Osteocyte (in vitro differentiated cells): ENCODE measurements at places on chromosomes 11 and 22. TPM values are rescaled to one million over a fixed set of nuclear protein-coding genes. Genes with fewer than 3 reads are reported as not detected.

GRCh38 chr11:19437760-19438159 lies 197.0 kb upstream of the E2F8 start:
- DNase-seq = no peak

- DNase-seq = no peak
Observed at GRCh38 chr11:94185416-94186084, 56.9 kb downstream of the PANX1 start.

- DNase-seq = no peak
Observed at GRCh38 chr22:36347094-36347493, 40.7 kb downstream of the MYH9 start.

GRCh38 chr22:46929046-46929709 lies 166.7 kb downstream of the TBC1D22A start:
- no peak for DNase-seq

DNA sequence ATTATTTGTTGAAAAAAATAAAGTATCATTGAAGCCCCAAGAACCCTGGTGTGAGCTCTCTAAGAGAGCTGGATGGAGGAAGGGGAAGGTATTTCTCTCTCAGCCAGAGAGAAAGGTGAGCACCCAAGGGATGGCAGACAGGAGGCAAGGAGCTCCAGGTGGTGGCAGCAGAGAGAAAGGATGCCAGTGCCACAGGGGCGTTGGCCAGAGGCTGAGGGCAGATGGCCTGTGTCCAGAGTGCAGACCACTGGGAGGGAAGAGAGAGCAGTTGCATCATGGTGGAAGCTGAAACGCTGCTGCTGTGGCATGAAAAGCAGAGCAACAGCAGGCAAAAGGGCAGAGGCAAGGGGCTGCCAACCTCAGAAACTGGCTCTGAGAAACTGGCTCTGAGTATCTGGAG lies 8.5 kb downstream of the SPON1 start:
- no peak for DNase-seq

GRCh38 chr11:59814021-59814420 lies 3.4 kb upstream of the MRPL16 start:
- DNase-seq = no peak

DNA sequence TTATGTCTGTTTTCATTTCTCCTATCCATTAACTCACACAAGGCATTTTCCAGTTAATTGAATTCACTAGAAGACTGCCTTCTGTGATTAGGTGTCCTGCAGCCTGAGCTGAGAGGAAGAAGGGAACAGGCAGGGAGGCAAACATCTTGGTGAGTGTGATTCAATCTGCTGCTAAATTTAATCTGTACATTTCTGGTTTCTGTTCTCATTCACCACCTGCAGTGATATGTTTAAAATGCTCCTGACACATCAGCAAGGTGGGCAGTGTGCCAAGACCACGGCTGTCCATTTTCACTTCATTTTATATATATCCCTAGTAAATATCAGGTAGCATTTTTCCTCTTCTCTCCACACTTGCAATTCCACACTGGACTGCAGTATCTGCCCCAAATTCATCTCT lies 416.5 kb downstream of the TMEM135 start:
- no peak for DNase-seq

- DNase-seq = peak; percentile 81
Observed at GRCh38 chr22:48884324-48884723, 943.3 kb downstream of the BRD1 start.

- no peak for DNase-seq
Observed at GRCh38 chr22:37604875-37605274, 3.8 kb upstream of the GGA1 start.

DNA sequence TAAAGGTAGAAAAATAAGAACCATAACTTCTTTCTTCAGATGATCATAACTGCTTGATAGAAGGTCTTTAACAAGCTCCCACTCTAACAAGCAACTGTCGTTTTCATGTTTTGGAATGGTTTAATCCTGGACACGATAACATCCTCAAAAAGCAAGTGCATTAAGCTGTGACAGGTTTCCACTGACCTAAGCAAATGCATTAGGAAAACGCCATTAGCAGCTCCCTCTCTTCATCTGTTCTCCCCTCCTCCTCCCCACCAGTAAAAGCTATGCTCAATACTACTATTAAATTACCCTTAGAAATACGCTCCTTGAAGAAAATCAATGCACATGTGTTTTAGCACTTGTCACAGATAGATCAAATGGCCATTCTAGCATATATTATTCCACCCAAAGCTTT lies 729.4 kb downstream of the OPCML start:
- DNase-seq = no peak

DNA sequence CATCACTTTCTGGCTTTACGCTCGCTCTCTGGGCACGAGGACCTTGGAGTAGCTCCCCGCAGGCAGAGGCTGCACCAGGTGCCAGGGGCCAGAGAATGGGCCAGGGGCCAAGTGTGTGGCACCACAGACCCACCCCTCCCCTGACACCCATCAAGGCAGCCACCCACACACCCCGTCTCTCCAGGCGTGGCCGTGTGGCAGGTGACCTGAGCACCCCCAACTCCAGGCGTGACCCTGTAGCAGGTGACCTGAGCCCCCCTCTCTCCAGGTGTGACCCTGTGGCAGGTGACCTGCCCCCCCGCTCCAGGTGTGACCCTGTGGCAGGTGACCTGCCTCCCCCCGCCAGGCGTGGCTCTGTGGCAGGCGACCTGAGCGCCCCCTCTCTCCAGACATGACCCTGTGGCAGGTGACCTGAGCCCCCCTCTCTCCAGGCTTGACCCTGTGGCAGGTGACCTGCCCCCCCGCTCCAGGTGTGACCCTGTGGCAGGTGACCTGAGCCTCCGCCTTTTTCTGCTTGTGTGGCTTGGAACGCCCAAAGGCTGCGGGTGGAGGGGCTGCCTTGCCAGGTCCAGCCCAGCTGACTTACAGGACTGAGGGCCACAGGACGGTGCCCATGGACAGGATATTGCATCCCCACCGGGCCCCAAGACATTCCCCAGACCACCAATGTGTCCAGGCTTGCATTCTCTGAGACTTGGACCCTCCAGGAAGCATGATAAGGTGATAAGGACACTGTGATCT lies 667.2 kb downstream of the BRD1 start:
- DNase-seq = no peak

Gene OR5B3
- not detected in 2 replicates for total RNA-seq

Gene SLC22A9
- not detected in 2 replicates for total RNA-seq

Gene PANX2
- 1.5 and 1.6 TPM in 2 replicates for total RNA-seq

Gene DHCR7
- 29.8 and 30.2 TPM in 2 replicates for total RNA-seq

Gene KRTAP5-2
- total RNA-seq = not detected in 2 replicates

Gene DUSP8
- 5.4 and 7.7 TPM in 2 replicates for total RNA-seq

Gene CABP7
- not detected in 2 replicates for total RNA-seq
